ENCODE measurements at places on chromosomes 16 and 17. TPM values are rescaled to one million over a fixed set of nuclear protein-coding genes. Genes with fewer than 3 reads are reported as not detected.

The HSF5 gene
- total RNA-seq: not detected

The ABCA9 gene
- total RNA-seq: 1.8 TPM

The EPX gene
- not detected for total RNA-seq

The ICAM2 gene
- 1,319 TPM for total RNA-seq

The SMPD3 gene
- total RNA-seq: not detected

The MGAT5B gene
- total RNA-seq: 9.1 TPM

The NPIPA2 gene
- total RNA-seq: 5.0 TPM

The VMO1 gene
- total RNA-seq: not detected

Data from glomerular endothelial cell (primary cell).